Pancreas (tissue), 10 donors: ENCODE measurements at places on chromosomes 5 and 9. TPM values are rescaled to one million over a fixed set of nuclear protein-coding genes. Genes with fewer than 3 reads are reported as not detected.

URM1 gene
- 46.1 TPM for total RNA-seq

IL13 gene
- not detected for total RNA-seq

NMUR2 gene
- total RNA-seq: not detected

ST8SIA4 gene
- total RNA-seq: 0.85 TPM

AGGF1 gene
- total RNA-seq: 7.7 TPM

GAPT gene
- 1.3 TPM for total RNA-seq

PCDHB4 gene
- 4.0 TPM for total RNA-seq

AMBP gene
- 102 TPM for total RNA-seq

SPINK13 gene
- total RNA-seq: not detected

TMEM215 gene
- total RNA-seq: not detected

SLC4A9 gene
- total RNA-seq: 0.16 TPM

RPP25L gene
- 8.0 TPM for total RNA-seq

RNF145 gene
- 29.5 TPM for total RNA-seq

PHF24 gene
- total RNA-seq: 0.06 TPM

- peak; percentile 75 for DNase-seq
These were observed 1.6 kb upstream of the HAPLN1 start for GRCh38 chr5:83721953-83722901.

DNA sequence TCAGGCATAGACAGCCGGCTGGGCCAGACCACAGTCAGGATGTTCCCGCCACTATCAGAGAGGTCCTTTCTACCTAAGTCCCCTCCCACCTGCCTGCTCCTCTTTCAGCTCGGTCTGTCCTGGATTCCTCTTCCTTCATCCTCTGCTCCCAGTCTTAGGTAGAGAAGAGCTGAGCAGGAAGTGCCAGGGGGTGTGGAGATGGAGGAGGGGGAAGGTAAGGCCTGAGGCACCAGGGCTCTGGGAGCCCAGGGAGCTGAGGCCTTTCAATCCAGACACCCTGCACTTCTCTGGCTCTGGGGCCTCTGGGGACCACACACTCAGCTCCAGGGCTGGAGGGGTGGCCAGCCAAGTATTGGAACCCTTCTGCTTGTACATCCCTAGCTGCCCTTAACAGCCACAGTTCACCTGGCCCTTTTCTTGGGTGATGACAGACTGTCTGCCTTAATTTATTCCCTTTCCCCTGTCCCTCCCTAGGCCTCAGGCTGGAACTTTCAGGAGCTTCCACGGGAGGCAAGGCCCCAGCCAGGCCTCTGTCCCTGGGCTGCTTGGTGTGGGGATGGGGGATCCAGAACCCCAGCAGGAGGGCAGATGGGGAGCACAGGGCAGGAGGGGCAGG is 15.6 kb downstream of the IRF1 start:
- no peak for DNase-seq

GRCh38 chr9:126698251-126698650 is 84.5 kb downstream of the LMX1B start:
- DNase-seq: no peak

DNA sequence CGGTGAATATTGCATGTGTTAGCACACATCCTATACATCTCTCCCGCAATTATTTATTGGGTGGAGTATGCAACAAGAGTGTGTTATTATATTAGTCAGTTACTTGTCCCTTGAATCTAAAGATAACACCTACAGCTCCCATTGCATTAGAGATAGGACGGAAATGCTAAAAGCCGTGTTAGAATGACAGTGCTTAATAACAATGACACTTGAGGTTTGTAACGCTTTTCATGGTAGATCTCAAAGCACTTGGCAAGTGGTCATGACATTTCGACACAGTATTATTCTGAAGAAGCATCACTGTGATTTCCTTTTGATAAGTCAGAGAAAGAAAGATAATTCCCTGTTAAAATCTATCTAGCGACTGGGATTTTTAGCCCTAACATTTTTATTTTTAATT is 33.4 kb upstream of the TRIO start:
- no peak for DNase-seq

DNA sequence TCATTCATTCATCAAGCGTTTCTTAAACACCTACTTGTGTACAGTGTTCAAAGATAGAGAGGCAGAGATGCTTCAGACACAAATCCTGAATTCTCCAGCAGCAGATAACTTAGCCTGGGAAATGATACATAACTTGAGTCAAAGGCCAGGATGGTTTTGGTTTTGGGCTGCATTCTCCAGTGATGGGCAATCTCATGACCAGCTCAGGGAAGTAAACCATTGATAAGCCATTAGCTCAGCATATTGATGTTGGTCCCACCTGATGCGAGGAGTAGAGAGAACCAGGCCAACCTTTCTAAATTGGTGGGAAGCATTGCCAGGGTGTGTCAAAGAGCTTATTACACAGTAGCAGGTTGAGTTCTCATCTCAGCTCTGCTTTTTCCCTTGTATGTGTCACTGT is 53.0 kb downstream of the SH3RF2 start:
- no peak for DNase-seq

DNA sequence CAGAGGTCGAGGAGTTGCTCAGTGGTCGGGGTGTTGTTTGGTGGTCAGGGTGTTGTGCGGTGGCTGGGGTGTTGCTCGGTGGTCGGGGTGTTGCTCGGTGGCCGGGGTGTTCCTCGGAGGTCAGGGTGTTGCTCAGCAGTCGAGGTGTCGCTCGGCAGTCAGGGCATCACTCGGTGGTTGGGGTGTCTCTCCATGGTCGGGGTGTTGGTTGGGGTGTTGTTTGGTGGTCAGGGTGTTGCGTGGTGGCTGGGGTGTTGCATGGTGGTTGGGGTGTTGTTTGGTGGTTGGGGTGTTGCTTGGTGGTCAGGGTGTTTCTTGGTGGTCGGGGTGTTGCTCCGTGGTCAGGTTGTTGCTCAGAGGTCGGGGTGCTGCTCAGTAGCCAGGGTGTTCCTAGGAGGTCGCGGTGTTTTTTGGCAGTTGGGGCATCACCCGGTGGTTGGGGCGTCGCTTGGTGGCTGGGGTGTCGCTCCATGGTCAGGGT is 11.0 kb upstream of the GPSM1 start:
- DNase-seq: no peak

DNA sequence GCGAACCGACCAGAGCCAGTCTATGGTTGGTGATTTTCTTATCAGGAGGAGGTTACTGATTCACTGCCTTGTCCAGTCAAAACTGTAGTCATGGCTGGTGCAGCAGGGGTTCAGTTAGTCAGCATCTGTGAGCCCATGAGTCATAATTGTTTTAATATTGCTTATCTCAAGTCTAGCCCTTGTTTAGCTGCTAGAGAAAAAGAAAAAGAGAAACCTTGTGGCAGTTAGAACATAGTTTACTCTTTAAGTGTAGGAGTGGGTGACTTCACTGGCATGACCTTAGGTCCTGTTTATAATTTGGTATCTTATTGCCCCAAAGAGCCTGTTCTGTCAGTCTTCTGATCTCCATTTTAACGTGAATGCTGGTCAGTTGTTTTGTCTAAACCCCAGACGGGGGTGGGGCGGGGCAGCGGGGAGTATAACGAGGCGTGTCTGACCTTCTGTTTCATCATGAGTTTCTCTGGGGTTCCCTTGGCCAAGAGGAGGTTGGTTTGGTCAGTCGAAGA is 76.9 kb upstream of the NFIL3 start:
- DNase-seq: no peak

- DNase-seq: no peak
These were observed 3.1 kb downstream of the GTF3C4 start for GRCh38 chr9:132673355-132673754.

DNA sequence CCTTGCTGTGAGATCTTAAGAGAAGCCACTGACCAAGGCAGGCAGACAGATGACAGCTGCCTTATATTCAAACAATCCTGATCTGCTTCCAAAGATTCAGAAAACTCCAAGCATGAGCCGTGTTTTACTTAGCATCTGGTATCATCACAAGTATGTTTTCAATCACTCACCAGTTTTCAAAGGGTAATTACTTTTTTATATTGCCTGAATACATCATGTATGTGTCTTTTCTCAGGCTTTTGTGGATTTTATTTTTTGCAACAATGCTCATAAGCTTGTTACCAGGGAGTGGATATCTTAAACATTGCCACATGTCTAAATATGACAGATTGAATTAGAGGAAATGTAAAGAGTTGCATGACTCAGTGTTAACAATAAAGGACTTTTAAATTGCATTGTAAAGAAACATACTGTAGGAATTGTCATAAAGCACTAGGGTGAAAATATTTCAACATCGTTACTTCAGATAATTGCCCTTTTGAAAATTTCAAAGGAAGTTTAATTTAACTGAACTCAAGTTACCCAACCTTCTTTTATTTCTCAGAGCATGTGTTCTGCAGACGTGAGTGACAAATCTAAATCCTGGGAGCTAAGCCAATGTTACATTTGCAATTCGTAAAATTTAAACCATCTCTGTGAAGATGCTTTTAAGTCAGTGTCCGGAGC is 326.1 kb downstream of the PLK2 start:
- no peak for DNase-seq

- DNase-seq: no peak
These were observed 71.3 kb downstream of the RASEF start for GRCh38 chr9:82991671-82992070.

- DNase-seq: no peak
These were observed 68.4 kb downstream of the PBX3 start for GRCh38 chr9:125815568-125815967.

- no peak for DNase-seq
These were observed 3.4 kb downstream of the PDLIM4 start for GRCh38 chr5:132260714-132261551.

DNA sequence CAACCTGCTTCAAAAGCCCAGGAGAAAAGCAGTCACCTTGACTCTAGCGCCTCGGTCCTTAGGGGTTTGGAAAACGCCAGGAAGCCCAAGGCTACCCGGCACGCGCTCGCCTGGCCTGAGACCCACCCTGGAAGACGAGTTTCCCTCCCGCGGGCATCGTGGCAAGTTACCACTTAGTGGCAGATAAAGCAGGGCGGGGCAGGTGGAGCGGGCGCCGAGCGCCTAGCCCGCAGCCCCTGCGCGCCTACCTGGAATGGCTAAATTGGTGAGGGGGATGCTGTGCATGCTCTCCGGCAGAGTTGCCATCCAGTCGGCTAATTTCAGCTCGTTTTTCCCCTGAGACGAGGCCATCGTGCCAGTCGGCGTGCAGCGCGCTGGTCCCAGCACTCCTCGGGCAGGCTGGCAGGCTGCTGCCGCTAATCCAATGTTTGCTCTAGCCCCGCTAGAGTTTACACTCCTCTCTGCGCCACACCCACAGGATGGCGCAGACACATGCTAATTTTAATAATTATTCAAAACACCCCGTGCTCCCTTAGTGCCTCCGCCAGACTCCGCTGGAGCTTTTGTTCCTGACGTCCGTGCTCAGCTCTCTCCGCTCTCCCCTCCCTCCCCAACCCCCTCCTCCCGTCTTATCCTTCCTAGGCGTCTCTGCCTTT is at the start of gene PLCXD3:
Gene PLCXD3 (minus strand): TSS at position 426 of the 656 bp plus-strand sequence. CDS start 75 bp downstream, at position 351.
- DNase-seq: peak; percentile 30

GRCh38 chr5:10703676-10704075 is 57.4 kb downstream of the DAP start:
- peak; percentile 75 for DNase-seq

- no peak for DNase-seq
These were observed 393.4 kb downstream of the ZNF608 start for GRCh38 chr5:124353016-124353415.

- DNase-seq: peak; percentile 89
These were observed at the start of gene RASEF for GRCh38 chr9:83062651-83063527. Gene RASEF (minus strand): TSS chr9:83063142. CDS start chr9:83062867, 275 bp downstream.

DNA sequence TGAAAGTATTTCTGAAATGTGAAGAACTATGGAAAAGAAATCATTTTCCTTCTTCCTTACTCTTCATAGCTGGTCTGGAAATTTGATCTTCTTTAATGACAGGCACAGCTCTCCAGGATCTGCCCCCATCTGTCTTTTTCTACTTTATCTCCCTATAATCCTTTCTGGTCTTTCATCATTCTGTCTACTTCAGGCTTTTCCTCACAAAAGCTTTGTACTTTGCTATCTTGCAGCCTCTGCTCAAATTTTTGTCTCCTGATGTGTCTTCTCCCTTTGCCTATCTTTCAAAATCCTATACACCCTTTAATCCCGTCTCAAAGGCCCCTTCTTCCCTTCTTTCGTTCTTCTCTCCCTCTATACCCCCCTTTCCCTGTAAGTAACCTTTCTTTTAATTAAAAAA is 114.9 kb upstream of the ATP10B start:
- no peak for DNase-seq

GRCh38 chr5:111742177-111742994 is 14.6 kb downstream of the NREP start:
- no peak for DNase-seq

- no peak for DNase-seq
These were observed 14.3 kb upstream of the GABRP start for GRCh38 chr5:170769246-170769645.

GRCh38 chr9:33837138-33837537 is 20.2 kb downstream of the UBE2R2 start:
- DNase-seq: no peak

GRCh38 chr5:151065609-151066008 is 15.2 kb downstream of the TNIP1 start:
- DNase-seq: no peak

DNA sequence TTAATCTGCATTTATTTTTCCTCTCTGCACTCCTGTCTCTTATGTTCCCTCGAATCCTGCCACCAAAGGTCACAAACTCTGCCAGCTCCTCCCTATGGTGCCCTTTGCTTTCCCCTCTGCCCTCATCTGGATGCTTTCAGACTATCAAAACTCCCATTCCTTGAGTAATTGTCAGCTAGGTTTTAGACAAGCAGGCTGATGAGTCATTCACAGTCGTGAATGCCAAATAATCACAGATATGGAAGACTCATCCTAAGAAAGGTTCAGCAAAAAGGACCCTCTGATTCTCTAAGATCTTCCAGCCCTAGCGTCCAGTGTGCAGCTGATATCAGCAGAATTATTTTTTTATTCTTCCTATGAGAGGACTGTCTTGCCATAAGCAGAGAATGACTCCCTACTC is 104.5 kb upstream of the NUDT12 start:
- no peak for DNase-seq

GRCh38 chr5:175347027-175347426 is 97.0 kb downstream of the DRD1 start:
- no peak for DNase-seq

GRCh38 chr5:19986031-19986619 is 1.9 kb downstream of the CDH18 start:
- DNase-seq: no peak

- no peak for DNase-seq
These were observed 12.8 kb downstream of the CAMK4 start for GRCh38 chr5:111236995-111237394.

- DNase-seq: no peak
These were observed 9.1 kb downstream of the NIPAL4 start for GRCh38 chr5:157469073-157469472.

DNA sequence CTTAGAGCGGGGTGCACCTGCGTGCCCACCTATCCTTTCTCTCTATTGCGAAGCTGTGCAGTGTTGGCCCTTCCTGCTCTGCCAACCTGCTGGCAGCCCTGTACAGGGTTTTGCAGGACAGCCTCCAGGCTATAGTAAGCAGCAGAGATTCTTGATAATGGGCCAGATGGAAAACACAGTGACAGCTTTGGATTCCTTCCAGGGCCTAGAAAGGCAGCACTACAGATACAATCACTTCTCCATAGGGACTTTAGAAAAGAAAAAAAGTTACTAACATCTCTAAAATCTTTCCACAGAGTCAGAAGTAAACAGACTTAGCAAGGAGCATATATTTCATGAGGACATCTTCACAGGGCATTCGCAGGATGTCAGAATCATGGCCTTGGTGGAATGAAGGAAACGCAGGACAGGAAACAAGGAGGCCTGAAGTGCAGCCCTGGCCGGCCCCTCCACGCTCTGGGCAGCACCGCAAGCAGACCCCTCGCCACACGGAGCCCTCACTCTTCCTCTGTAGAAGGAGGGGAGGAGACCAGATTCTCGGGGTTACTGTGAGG is 172.1 kb upstream of the GAS1 start:
- peak; percentile 51 for DNase-seq
